ENCODE measurements at places on chromosomes 7 and 10.

DNA sequence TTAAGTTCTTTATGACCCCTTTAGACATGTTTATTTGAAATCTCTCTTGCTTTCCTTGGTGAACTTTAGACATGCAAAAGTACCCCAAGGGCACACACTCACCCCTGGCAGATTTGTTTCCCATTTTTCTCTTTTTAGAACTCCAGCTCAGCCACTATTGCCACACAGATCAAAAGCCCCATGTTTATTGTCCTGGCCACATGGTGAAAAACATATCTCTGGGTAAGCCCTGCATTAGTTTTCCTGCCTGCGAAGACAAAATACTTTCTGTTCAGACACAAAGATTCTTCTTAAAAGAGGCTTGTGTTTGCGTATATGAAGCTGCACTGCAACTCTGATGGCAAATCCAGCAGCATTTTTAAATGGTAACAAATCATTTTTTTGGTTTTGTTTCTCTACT, 200.0 kb downstream of the POLR1F start:
- DNase-seq = no peak

DNA sequence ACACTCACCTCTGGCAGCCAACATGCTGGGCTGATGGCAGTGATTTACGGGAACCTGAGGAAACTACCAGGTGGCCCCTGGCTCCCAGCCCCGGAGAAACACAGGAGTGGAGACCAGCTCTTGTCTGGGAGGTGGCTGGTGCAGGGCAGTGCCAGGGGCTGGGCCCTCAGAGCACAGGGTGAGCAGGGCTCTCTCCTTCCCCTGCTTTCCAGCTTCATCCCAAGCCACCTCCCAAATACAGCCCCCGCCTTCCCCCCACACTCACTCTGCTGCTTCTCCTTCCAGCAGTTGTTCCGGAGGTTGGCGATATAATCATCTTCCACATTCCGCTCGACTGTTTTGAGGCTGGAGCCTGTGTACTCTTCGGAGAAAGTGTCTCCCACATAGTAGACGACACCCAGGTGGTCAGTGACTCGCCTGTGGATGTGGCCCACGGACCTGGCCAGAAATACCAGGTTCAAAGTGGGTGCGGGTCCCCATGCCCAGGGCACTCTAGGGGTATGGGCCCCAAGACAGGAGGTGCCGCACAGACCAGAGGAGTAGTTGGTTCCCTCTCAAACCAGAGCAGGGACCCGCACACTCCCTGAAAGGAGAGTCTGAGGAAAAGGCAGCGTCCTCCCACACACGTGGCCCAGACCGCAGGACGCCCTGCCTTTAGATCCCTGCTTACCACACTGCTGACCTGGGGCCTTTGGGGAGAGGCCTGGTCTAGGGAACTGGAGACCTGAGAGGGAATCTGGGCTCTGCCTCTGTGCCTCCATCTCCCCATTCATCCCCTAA, 18.3 kb downstream of the DNAJB12 start:
- DNase-seq = no peak

GRCh38 chr7:67554986-67555385, 558.4 kb downstream of the TYW1 start:
- DNase-seq = no peak

GRCh38 chr7:27515933-27516332, 146.8 kb downstream of the HIBADH start:
- no peak for DNase-seq

DNA sequence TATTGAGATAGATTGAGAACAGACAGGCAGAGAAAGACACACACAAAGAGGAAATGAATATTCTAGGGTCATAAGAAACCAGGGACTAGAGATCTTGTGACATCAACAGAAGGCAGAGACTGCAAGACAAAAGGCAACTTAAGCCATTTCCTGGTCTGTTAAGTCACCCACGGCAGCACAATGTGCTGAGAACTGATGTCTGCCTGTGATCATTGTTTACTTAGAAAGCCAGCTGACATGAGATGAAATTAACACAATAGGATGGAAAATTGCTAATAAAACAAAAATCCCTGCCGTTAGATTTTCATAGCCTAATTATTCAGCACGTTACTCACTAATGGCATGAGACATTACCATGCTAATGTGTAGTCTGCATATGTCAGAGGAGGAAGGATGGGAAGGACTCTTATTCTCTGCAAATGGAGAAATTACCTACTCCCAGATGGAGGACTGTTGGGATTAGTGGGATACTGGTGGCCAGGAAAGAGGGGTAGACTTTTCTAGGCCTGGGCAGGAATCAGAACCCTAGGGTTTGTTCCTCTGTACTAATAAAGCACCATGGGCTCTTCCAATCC, 191.3 kb upstream of the PODXL start:
- no peak for DNase-seq

GRCh38 chr7:41305001-41305400, 397.9 kb downstream of the INHBA start:
- DNase-seq = no peak

- no peak for DNase-seq
These were observed 155.7 kb upstream of the HGF start for GRCh38 chr7:81925530-81925929.

DNA sequence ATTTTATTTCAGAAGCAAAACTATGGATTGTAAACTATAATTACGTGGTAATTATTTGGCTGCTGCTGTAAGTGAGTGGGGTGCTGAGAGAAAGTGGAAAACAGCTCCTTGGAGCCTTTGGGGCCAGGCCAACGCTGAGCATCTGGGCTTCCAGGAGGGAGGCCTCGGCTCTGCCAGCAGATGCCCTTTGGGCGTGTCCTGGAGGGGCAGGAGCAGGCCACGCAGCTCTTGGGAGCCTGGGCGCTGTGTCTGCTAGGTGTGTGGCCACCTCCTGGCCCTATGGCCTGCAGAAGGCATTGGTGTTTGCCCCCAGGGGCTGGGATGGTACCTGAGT, 423.3 kb downstream of the GLRX3 start:
- no peak for DNase-seq

All from sciatic nerve (tissue), 2 donors.